ENCODE measurements at places on chromosomes 3 and 15. TPM values are rescaled to one million over a fixed set of nuclear protein-coding genes. Genes with fewer than 3 reads are reported as not detected.

- no peak for DNase-seq
Observed at GRCh38 chr15:67061811-67062368, 3.5 kb upstream of the SMAD3 start.

The SLC51A gene
- 2.0 TPM for total RNA-seq

- DNase-seq, result peak; percentile 90
Observed at GRCh38 chr3:126522363-126522788, 1.6 kb upstream of the CHST13 start.

The CCR1 gene
- total RNA-seq, result not detected

DNA sequence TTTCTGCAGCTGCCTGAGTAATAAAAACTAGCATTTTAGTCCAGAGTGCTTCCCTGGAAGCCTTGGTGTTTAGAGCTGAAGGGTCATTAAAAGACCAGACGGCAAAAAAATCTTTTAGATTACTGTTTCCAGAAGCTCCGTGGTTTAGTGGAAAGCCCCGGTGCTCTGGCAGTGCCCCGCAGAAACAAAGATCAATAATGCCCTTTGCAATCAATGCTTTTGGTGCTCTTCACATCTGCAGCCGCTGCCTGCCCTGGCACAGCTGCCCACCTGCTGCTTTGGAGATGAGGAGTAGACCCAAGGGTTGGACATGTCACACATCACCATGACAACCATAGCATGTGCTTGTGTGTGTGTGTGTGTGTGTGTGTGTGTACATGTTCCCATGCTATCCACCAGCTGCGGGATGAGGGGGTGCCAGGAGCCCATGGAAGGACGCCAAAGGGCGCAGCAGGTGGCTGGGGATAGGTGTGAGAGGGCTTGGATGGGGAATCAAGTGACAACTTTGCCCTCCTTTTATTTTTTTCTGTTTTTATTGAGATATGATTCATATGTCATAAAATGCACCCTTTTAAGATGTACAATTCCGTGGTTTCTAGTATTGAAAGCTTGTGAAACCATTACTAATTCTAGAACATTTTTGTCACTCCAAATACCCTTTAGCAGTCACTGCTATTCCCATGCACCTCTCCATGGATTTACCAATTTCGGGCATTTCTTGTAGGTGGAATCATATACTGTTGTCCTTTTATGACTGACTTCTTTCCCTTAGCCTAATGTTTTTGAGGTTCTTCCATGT, 75.7 kb upstream of the KLHL25 start:
- peak; percentile 29 for DNase-seq

The CAV3 gene
- not detected for total RNA-seq

The PRRT3 gene
- 7.3 TPM for total RNA-seq

GRCh38 chr15:77235566-77235965, 164.7 kb upstream of the TSPAN3 start:
- no peak for DNase-seq

DNA sequence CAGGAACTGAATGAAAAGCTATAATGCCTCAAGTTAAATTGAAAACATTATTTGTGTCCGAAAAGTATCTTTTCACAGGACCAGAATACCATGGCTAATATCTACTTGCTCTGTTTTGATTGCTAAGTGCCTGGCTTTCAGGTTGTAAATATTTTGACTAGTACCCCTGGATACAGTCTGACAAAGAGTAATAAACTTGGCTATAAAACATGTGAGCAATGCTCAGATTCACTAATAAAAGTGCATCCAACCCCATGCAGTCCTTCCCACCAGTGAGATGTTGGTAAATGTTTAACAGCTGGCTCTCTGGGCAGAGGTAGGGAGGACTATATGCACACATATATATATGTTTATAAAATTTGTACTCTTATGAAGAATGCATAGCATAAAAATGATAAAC, 281.8 kb upstream of the TGFBR2 start:
- no peak for DNase-seq

DNA sequence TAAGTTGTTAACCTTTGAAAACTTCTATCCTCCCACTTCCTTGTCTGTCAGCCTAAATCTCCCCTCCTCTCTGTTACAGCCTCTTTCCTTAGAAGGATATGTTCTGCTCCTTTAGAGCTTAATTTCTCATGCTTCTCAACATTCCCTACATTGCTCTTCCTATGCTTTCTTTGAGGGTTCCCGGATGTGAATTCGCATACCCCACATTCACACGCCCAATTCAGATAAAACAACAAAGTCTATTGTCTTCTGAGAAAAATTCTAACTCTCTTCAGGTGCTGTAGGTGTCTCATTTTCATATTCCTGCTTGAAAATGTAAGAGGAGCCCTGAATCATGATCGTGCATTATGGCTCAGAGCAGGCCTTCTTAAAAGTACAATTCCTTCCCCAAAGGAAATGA, 171.8 kb upstream of the DPH6 start:
- DNase-seq, result no peak

GRCh38 chr3:167872941-167873340, 137.4 kb downstream of the SERPINI1 start:
- no peak for DNase-seq

GRCh38 chr3:105626739-105627138, 242.1 kb downstream of the CBLB start:
- no peak for DNase-seq

GRCh38 chr3:13308380-13308801, 111.7 kb downstream of the NUP210 start:
- DNase-seq, result peak; percentile 93

DNA sequence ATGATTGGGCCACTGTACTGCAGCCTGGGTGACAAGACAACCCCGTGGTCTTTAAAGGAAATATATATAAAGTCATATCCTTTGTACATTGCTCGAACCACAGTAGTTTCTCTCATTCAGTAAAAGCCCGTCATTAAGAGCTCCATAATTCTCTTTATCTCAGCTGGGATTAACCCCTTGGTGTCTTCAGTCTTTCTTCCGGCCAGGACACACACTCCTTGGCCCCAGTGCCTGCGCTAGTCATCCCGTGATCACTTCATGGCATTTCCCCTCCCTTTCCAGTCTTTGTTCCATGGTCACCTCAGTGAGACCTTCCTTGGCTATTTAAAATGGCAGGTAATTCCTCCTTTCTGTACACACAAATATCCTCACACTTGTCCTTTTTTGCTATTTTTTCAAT, 3.3 kb downstream of the RPL35A start:
- DNase-seq, result no peak

The SENP2 gene
- total RNA-seq, result 32.4 TPM

DNA sequence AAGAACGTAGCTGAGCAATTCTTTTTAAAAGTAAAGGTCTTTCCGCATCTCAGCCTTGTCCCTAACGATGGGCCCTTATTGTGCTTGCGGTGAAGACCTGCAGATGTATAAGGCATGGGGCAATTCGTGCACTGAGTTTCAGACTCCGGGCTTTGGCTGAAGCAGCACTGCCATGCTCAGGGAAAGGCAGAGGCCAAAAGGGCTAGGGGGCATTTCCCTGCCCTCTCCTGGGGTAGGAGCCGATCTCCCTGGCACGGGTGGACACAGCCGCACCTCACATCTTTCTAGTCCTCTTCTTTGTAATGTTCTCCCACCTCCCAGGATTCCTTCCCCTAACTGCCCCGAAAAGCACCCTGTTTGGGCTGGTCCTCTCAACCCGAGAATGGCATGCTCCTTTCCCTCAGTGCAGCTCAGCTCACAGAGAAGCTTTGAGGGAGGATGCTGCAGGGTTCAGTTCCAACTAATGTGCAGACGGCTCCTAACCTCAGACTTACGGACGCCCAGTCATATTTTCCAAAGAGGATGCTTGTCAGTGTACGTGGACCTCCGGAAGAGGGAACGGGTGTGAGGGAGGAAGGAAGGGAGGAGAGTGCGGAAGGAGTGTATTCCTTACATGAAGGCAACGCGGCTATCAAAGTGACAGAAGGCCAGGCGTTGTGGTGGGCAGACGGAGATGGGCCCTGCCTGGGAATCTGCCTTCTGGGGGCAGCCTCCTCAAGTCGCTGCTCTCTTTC, 61.2 kb downstream of the SYNM start:
- peak; percentile 33 for DNase-seq

DNA sequence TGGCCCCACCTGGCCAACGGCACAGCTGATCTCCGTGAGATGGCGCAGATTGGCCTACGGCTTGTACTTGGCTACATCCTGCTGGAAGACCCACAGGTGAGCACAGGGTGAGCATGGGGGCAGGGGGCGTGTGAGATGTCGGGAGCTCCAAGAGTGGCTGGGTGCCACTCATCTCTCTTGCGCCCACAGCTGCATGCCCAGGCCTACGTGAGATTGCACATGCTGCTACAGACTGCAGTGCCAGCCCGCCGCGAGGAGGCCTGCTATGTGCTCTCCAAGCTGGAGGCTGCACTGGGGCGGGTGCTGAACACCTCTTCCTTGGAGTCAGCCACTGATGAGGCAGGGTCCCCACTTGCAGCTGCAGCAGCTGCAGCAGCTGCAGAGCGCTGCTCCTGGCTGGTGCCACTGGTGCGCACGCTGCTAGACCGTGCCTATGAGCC, 22.3 kb downstream of the NBEAL2 start:
- no peak for DNase-seq

- no peak for DNase-seq
Observed at GRCh38 chr3:27630885-27631284, 91.2 kb downstream of the EOMES start.

- DNase-seq, result peak; percentile 72
Observed at GRCh38 chr15:66827039-66827697, 125.1 kb downstream of the SMAD6 start.

The C3orf85 gene
- total RNA-seq, result not detected

DNA sequence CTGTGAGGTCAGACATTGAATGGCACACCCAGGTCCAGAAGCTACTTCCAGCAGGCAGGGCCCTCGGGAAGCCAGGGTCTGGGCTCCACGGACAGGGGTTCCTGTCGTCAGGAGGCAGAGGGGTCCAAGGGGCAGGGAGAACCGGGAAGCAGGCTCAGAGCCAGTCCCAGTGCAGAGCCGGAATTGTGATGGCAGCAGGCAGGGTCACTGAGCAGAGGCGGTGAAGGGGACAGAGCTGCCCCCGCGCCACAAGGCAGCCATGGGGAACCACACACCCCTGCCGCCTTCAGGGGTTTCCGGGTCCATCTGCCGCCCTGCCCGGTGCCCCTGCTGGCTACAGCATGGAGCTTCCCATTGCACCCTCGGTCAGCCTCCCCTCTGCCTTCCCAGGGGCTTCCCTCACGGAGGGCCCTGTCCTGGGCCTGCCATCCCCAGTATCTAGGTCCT, 136.9 kb downstream of the NSMCE3 start:
- no peak for DNase-seq

- DNase-seq, result no peak
Observed at GRCh38 chr3:16182183-16182582, 7.7 kb downstream of the GALNT15 start.

DNA sequence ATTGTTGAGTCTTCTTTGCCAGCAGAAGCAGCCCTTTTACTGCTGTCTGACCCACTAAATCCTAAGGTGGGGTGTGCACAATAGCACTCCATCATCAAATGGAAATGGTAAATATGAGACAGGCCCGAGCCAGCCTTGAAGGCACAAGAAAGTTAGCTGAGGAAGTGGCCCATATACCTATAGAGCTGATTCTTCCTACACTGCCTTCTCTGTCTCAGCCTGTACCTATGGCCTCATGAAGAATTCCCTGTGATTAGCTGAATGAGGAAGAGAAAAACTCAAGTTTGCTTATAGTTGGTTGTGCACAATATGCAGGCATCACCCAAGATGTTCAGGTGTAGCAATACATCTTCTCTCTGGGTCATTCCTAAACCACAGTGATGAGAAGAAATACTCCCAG, 31.7 kb upstream of the XCR1 start:
- no peak for DNase-seq

The LDHAL6B gene
- not detected for total RNA-seq

The PTPN23 gene
- total RNA-seq, result 54.1 TPM

- DNase-seq, result peak; percentile 82
Observed at GRCh38 chr3:165192610-165193192, 3.5 kb downstream of the SLITRK3 start.

GRCh38 chr15:56616551-56616950, 116.8 kb downstream of the ZNF280D start:
- no peak for DNase-seq

DNA sequence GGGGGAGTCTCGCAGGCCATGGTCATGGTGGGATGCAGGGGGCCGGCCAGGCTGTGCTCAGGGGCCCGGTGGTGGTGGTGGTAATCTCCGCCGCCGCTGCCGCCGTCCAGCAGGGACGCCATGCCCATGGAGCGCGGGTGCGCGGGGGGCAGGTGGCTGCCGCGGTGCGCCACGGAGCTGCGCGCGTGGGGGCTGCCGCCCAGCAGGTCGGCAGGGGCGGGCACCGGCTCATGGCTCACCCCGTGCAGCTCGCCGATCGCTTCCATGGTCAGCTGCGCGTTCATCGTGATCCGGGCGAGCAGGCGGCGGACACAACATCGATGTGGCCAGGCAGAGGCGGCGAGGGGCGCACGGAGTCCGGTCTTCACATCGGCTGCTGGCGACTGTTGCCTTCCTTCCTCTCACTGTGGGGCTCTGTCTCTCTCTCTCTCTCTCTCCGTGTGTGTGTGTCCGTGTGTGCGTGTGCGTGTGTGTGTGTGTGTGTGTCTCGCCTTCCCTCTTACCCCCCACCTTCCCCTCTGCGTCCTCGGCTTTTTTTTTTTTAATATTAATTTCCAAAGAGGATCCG, 451 bp downstream of the ONECUT1 start:
- peak; percentile 73 for DNase-seq

The ISG20 gene
- 3.5 TPM for total RNA-seq

DNA sequence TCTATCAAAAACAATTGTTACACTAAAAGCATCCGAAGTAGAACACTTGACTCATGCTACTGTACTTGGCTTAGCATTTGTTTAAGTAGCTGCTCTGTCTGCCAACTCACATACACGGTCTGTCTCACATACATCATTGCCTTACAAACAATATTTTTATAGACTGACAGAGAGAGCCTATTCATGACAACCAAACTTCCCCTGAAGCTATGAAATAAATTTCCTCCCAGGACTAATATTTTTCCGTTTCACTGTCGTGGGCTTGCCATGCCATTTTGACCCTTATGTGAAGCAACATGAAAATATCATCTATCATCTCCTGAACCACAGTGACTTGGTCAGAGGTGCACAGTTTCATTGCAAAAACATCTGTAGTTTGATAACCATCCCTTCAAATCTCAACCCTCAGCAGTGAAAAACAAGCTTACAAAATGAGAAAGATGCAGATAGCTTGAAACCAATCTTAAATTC, 66.5 kb upstream of the PYGO1 start:
- no peak for DNase-seq

DNA sequence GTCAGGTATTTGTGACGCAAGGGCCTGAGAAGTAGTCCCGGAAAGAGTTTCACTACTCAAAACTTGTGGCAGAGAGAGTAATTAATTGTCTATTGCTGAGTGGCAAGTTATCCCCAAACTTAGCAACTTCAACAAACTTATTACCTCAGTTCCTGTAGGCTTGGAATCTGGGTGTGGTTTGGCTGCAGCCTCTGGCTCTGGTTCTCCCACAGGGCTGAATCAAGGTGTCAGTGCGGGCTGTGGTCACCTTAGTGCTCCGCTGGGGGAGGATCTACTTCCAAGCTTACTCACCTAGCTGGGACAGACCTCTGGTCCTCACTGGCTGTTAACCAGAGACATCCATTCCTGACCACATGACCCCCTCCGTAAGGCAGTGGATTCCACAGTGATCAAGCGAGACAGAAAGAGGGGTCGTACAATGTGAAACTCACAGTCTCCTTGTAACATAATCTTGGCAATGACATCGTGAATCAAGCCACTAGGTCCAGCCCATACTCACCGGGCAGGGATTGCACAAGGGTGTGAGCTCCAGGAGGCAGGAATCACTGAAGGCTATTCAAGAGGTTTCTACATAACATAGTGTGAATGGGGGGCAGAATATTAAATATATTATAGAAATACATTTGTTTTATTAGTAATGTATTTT, 138.3 kb downstream of the RYR3 start:
- DNase-seq, result no peak

The MYH15 gene
- not detected for total RNA-seq
